ENCODE measurements at places on chromosomes 16 and 17.

GRCh38 chr16:6929868-6930267, 402.8 kb upstream of the RBFOX1 start:
- no peak for DNase-seq

DNA sequence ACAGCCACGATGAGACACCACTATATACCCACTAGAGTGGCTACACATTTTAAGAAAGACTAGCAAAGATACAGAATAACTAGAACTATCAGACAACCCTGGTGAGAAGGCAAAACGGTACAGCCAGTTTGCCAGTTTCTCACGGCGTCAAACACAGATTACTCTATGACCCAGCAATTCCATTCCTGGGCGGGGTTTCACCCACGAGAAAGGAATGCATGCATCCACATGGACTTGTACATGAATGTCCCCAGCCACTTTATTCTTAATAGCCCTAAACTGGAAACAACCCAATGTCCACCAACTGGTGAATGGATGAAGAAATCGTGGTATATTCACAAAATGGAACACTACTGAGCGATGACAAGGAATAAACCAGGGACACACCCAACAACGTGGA, 74.5 kb downstream of the MYH10 start:
- no peak for DNase-seq

- no peak for DNase-seq
Observed at GRCh38 chr16:4015275-4016004, 100.8 kb downstream of the ADCY9 start.

GRCh38 chr17:74332017-74332650, 6.1 kb downstream of the KIF19 start:
- no peak for DNase-seq

- no peak for DNase-seq
Observed at GRCh38 chr17:48155889-48156611, 48.5 kb downstream of the SNX11 start.

DNA sequence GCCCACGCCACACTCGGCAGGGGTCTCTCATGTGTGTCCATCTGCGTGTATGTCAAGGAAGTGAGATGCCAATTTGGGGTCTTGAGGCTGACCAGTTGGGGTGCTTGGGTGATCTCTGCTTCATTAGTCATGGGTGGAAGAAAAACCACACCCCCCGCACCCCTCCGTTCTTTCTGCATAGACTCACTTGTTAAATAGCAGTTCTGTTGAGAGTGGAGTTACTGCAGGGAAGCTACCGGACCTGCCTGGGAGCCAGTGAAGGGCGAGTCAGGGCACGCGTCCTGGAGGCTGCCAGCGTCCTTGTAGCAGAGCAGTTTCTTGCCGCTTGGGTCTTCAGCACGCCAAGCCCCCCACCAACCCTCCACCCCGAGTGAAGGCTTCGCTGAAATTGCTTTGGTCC, 8.5 kb downstream of the SNN start:
- DNase-seq: no peak

GRCh38 chr16:58076514-58076913, 51.0 kb downstream of the MMP15 start:
- no peak for DNase-seq

GRCh38 chr16:6195966-6196365, 1098.4 kb upstream of the EEF2KMT start:
- DNase-seq: no peak

DNA sequence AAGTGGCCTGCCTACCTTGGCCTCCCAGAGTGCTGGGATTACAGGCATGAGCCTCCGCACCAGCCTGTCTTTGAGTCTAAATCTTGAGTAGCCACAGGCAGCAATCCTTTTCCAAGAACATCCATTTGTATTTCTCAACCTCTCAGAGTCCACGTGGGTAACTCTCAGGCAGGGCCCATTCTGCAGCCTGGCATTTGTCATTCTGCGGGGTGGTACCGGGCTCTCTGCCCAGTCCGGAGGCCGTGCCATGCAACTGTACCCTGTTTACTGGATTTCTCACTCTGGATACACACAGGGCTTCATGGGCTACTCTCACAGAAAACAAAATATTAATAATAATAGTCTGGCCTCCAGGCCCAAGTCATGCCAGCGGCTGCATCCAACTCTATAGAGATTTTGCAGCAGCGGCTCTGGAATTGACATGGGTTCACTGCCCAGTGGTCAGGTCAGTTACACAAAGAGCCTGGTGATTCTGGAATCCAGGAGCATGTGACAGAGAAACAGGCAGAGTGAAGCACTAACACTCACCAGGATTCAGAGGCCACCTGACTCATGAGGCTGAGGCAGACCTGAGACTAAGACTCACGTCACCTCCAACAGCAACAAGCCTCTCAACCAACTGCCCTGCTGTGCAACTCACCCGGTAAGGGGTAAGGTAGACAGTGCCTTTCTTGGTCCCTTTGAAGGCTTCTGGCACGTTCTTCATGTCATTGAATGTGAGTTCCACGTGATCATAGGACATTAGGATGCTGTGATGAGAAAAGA, 4.0 kb downstream of the WBP2 start:
- DNase-seq: no peak

GRCh38 chr17:27295945-27296344, 2.0 kb downstream of the WSB1 start:
- no peak for DNase-seq

DNA sequence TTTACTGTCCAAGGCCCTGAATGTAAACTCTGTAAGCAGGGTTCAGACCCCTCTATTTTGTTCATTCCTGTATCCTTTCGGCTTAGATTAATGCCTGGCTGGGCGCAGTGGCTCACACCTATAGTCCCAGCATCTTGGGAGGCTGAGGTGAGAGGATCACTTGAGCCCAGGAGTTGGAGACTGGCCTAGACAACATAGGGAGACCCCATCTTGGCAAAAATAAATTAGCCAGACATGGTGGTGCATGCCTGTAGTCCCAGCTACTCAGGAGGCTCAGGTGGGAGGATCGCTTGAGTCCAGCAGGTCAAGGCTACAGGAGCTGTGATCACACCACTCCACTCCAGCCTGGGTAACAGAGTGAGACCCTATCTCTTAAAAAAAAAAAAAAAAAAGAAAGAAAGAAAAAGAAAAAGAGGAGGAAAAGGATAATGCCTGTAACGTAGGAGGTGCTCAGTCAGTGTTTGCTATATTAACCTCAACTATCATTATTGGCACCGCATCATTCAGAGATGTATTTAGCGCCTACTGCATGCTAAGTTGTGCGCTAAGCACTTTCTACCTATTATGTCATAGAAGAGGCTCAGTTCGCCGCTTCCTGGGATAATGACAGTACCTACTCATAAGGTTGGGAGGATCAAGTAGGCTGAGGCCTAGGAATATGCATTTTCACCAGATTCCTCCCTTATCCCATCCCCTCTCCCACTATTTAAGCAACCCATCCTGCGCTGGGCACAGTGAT, 5.0 kb downstream of the SOCS1 start:
- no peak for DNase-seq

GRCh38 chr17:68670967-68671693, 70.0 kb upstream of the FAM20A start:
- DNase-seq: no peak

GRCh38 chr16:26161461-26162180, 469.9 kb downstream of the HS3ST4 start:
- no peak for DNase-seq

DNA sequence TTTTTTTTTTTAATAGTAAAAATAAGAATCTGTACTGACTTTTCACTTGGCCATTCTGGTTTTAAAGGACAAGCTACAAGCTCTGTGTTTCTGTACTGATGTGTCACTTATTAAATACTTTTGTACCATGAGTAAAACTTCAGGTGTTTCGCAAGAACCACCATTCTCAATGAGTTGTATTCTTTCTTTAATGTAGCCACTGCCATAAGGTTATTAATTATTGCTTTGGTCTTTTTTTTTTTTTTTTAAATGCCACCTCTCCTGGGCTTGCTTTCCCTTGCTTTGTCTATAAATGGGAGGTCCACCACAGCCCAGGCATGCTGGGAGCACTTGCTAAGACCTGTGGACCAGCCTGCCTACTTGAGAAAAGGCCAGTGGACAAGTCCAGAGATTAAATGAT, 8.4 kb downstream of the ARL2BP start:
- DNase-seq: no peak

DNA sequence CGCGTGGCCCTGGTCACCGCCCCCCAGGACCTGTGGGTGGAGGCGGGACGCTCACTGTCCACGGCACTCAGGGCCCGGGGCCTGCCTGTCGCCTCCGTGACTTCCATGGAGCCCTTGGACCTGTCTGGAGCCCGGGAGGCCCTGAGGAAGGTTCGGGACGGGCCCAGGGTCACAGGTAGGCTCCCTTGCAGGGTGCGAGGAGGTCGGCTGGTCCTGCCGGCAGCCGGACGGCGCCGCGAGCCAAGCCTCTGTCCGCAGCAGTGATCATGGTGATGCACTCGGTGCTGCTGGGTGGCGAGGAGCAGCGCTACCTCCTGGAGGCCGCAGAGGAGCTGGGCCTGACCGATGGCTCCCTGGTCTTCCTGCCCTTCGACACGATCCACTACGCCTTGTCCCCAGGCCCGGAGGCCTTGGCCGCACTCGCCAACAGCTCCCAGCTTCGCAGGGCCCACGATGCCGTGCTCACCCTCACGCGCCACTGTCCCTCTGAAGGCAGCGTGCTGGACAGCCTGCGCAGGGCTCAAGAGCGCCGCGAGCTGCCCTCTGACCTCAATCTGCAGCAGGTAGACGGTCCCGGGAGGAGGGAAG, 1.3 kb downstream of the GUCY2D start:
- DNase-seq: no peak

DNA sequence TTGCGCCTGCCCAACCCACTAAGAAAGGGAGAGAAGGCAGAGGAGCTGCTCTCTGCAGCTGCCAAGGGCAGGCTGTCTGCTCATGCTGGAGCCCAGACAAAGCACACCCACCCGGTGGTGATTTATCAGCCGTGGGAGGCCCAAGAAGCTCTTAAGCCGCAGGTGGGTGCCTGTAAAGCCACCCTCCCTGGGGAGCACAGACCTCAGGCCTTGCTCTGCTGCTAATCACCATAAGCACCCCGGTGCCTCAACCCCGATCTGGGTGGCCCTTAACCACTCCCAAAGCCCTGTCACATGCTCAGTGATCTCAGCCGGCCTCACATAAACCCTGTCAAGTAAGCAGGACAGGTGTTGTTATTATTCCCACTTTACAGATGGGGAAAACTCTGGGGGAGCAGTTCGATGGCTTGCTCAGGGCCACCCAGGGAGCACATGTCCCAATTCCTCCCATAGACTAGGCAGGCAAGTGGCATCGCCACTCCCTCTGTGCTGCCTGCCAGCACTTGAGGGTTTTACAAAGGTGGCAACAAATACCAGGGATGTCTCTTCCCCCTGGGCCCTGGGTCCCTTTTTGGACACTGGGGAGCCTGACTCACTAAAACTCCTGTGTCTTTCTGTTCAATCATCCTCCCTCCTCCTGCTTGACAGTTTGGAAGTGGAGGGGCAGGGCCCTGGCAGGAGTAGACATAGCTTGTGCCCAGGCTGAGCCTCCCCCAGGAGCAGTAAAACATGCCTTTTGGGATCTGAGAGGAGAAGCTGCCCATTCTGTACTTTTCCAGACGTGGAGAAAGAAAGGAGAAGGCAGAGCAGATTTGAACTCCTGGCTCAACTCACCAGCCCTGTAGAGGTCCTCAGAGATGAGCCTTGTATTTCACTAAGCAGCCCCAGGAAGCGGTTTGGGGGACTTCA, 299.3 kb downstream of the SOX9 start:
- no peak for DNase-seq

DNA sequence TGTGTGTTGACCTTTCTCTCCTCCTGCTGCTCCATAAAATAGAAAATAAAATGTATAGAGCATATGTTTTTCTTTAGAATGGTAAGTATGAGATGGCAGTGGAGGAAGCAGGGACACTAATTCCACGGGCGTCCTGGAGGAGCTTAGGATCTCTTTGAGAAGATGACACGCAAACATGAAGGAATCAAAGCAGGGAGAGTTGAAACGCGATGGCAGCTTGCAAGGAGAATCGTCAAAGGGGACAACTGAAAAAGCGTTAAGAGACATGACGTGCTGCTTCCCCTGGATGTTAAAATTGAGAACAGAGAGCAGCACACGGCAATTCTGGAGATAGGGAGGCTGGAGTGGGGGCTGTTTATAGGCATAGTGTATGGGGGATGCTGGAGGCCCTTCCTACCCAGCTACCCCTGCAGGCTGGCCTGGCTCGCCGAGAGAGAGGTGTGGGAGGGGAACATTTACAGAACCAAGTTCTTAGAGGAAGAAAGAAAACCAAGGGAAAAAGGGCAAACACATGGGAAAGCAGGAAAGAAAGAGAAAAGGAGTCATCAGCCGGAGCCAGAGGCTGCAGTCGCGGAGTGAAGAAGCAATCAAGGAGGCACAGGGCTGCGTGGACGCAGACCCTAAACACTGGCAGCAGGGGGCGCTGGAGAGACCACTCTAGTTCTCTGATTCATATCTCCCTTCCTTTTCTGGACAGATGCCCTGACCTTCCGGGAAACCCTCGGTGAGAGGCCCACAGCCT, 55.8 kb downstream of the MYH13 start:
- no peak for DNase-seq

GRCh38 chr16:14307059-14307526, 236.0 kb downstream of the MRTFB start:
- DNase-seq: no peak

DNA sequence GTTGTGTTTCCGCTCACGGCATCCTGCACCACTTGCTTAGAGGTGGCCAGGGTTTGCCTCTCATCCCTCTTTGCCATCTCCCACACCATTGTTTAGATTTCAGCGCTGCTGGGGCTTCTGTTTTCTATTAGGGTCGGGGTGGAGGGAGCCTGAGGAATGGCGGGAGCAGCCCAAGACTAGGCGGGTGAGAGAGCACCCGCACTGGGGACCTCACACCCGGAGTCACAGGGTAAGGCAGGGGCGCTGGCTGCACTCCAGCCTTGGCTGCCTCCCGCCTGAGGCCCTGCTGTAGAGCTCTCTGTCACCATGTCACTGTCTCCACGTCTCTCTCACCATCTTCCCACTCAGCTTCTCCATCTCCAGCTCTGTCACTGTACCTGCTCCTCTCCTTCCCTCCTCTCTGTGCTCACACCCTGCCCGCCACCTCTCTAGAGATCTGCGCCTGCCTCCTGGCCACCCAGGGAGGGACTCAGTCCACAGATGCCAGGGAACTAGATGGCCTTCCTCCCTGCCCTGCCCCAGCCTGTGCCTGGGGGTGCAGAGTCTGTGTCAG, 32.8 kb upstream of the ABCC3 start:
- DNase-seq: no peak

DNA sequence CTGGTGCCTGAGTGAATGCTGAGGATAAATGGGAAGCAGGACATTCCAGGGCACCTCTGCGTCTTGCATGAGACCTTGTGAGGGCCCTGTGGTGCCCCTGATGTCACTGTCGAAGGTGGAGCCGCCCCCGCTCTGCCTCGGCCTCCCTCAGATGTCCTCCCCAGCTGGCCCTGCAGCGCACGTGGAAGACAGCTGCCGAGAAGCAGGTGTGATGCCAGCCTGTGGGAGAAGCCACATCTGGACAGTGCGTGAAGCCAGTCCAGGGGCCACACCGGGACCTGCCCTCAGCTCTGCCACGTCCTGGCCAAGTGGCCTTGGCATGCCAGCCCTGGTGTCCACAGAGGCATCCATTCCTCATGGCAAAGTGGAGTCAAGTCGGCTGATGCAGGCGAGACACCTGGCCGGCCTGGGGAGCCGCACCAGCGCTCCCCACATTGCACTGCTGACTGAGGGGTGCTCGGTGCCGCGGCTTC, 21.6 kb upstream of the METRNL start:
- DNase-seq: no peak

GRCh38 chr17:39404542-39405378, 3.3 kb upstream of the FBXL20 start:
- DNase-seq: no peak

- no peak for DNase-seq
Observed at GRCh38 chr17:60586288-60586974, 13.6 kb upstream of the PPM1D start.
